CD8-positive, alpha-beta T cell (primary cell): ENCODE measurements at places on chromosomes 3 and 15. TPM values are rescaled to one million over a fixed set of nuclear protein-coding genes. Genes with fewer than 3 reads are reported as not detected.

- no peak for DNase-seq
Measured at GRCh38 chr3:172679599-172679998, 31.3 kb downstream of the NCEH1 start.

DNA sequence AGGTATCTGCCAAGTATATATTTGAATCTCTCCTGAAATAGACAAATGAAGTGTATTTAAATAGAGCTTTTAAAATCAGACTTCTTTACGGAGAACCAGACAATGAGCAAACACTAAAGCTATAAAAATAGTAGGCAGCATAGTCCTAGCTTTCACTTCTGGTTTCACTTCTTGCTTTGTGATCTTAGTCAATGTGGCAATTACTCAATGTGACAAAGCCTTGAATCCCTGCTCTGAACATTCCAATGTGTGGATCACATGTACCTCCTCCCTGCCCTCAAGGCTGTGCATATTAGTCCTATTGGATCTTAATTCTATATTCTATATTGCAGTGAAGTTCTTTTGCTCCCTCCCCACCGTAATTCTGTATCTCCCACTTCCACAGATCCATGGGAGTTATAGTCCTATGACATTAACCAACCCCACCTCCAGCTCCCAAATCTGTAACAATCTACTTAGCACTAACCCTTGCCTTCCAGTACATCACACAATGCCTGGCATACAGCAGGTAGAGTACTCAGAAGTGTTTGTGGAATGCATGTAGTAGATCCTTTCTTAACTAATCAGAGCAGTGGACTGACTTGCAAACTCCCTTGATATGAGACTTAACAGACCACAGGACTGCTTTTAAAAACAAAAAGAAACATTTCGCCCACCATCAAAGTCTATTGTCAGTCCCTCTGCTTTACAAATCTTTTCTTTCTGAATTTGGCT is 24.3 kb upstream of the CP start:
- no peak for DNase-seq

- DNase-seq, result no peak
Measured at GRCh38 chr3:149131589-149131988, 2.2 kb downstream of the HPS3 start.

DNA sequence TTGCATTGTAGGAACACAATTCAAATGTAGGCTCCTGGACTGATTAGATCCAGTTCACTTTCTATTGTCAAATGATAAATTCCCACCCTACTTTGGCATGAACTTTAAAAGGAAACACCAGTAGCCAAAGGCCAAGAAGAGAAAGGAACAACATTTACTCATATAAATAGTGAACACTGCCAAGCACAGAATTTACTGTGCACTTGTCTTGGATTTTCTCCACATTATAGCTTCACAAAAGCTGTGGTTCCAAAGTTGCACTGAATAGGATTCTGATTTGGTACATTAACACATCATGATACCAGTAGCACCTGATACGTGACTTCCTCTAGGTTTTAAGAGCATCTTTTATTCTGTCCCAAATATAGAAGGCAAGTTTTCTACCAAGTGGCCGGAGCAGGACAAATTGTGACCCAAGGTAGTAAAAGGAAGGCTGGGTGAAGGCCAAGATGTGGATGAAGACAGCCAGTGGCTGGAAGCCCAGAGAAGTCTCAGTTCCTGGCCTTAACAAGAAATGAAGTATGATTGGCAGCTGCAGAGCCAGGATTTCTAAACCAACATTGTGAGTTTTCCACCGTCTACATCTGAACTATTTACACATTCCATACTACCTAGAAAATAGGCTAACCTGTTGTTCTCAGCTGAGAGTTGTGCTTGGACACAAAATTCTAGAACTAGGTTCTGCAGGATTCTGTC is 206.7 kb downstream of the THRB start:
- DNase-seq, result no peak

DNA sequence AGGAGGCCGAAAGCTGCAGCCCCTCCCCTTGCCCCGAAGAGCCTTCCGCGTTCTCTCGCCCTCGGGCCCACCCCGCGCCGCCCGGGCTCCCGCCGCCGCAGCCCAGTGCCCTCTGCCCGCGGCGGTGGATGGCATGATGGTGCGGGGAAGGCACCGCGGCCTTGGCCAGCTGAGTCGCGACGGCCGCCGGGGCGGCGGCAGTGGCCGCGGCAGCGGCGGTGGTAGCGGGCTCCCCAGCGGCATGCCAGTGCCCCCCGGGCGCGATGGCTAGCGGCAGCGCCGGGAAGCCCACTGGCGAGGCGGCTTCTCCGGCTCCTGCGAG is 1.2 kb downstream of the TLNRD1 start:
- no peak for DNase-seq

DNA sequence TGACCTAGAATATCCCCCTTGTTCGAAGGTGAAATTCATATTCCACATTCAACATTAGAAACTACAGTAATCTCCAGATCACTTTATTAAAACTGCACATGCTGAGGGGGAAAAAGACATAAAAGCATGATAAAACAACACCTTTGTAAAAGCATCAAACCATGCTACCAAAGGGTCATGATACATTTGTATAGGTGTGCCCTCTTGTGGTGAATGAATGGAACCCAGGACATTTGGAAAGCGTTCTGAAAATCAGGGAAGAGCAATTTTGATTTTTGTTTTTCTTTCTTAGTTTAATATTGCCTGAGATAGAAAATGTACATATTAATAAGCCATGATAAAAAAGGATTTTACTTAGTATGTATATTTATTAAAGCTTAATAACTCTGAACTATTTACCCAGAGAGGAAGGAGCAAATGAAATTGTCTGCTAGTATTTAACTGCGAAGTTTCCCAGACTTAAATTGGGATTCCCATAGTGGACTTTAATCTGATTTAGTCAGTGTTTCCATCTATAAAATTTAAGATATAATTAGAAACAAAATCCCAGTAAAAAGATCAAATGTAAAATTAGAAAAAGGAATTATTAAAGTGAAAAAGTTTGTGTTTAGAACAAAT is 105.8 kb upstream of the ARL6 start:
- DNase-seq, result no peak

GRCh38 chr3:139353920-139354556 is 10.2 kb downstream of the MRPS22 start:
- DNase-seq, result no peak

GRCh38 chr3:172329070-172329469 is 119.2 kb downstream of the GHSR start:
- DNase-seq, result no peak

GRCh38 chr15:48603922-48604321 is 41.6 kb downstream of the FBN1 start:
- DNase-seq, result no peak

DNA sequence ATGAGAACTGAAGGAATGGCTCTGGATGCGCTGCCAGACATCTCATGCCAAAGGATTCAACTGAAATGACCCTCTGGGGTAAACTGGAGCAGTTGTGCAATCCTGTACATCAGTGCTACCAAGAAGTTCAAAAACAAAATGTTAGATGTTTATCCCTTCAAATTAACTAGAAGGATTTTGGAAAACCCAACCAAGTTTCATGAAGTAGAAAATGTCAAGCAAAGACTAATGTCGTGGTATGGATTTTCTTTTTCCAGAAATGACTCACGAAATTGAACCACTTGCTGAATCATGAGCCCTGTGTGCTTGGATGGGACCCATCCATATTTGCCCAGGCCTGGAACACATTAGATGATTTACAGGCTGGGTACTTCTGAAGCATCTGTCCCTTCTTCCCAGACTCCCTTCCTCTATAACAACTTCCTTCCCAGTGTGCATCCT is 101.6 kb downstream of the LRTM1 start:
- no peak for DNase-seq

GRCh38 chr3:10443272-10444109 is 61.9 kb downstream of the ATP2B2 start:
- DNase-seq, result no peak

DNA sequence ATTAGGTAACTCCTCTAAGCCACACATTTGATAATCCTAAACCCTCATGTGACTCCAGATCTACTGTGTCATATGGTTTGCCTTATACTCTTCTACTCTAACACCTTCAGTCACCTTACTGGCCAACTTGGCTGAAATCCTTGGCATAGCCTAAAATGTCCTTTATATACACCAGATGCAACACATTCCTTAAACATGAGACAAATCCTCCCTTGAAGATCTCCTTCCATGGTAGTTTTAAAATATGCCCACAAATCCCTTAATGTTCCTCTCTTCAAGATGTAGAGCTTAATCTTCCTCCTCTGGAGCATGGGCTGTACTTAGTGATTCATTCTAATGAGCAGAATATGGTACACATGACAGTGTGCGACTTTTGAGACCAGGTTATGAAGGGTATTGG is 238.9 kb downstream of the SUCLG2 start:
- DNase-seq, result no peak

DNA sequence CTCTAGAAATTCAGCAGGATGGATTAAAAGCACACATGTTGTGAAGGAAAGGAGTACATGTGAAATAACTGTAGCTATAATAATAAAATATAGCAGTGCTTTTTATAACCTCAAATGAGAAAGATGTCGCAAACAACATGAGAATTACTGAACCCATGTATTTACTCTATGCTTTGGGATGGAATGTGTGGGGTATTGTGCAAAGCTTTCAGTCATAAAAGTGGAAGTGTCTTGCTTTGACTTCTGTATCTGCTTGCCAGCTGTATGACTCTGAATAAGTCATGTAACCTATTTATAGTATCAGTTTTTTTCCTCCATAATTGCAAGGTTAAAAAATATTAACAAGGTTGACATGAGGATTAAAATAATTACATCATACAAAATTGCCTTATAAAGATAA is 519.3 kb upstream of the CADM2 start:
- DNase-seq, result no peak

GRCh38 chr3:149414557-149415231 is 37.2 kb upstream of the TM4SF1 start:
- DNase-seq, result no peak

GRCh38 chr3:125302932-125303331 is 72.2 kb downstream of the ZNF148 start:
- DNase-seq, result no peak

GRCh38 chr3:82802501-82802900 is 1041.1 kb upstream of the GBE1 start:
- DNase-seq, result no peak

- no peak for DNase-seq
Measured at GRCh38 chr3:169905404-169905803, 6.0 kb upstream of the SAMD7 start.

DNA sequence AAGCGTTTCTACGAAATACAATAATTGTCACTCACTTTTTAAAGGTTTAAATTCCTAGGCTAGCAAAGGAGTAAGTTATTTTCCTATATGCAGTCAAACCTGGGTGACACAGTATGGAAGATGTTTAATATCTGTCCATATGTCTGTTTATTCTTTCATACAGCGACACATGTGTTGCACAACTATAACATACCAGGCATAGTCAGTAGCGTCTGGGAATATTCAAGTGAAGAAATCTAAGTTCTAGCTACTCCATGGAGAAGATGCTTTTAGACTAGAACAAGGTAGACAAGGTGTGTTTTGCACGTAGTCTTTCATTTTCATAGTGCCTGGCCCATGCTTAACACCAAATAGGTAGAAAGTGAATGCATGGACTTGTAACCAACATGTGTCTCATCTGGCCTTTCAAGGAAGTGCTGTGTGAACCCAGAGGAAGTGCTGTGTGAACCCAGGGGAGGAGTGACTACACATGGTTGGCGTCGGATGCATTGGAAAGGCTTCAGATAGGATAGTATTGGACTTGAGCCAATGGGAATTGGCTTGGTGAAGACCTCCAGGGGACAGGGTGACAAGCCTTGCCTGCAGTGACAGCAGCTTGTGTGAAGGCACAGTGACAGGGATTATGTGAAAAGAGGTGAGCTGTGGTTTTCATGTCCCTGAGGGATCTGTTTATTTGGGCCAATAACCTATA is 267.0 kb downstream of the PTPRG start:
- no peak for DNase-seq

- no peak for DNase-seq
Measured at GRCh38 chr15:64686130-64686735, 89.2 kb downstream of the RBPMS2 start.

GRCh38 chr3:25130724-25131520 is 297.1 kb upstream of the RARB start:
- DNase-seq, result no peak

DNA sequence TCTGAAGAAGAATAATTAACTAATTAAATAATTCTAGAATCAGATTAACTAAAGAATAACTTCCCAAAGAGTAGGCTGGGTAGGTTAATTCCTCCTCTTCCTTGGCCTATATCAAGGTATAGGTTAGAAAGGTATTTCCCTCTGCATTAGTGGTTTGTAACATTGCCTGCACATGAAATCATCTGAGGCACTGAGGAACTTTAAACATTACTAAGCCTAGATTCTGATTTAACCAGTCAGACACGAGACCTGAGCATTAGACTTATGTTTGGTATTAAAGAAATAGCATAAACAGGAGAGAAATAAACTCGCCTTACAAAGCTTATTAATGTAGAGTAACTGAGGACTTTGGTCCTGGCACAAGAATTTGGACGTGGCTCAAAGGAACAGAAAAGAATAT is 84.2 kb downstream of the FGF7 start:
- no peak for DNase-seq

DNA sequence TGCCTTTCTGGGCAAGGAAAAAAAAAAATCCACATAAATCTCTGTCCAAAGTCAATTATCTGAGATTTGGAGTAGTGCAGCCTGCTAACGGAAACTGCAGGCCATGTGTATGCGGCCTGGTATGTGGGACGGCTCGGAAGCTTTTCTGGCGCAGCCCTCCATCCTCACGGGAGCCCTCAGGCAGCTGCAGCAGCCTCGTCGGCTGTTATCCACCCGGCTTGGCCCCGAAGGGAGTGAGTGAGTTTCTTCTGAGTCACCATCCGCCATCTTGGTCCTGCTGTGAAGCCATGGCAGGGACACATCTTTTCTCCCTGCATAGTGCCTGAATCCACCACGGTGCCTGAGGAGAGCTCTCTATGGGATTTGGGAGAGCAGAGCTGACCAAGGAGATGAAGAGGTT is 62.8 kb downstream of the POLR2M start:
- DNase-seq, result no peak

Gene SCAANT1
- not detected for total RNA-seq

Gene CDHR4
- 0.17 TPM for total RNA-seq

Gene ILDR1
- total RNA-seq, result not detected

Gene NEK10
- 0.22 TPM for total RNA-seq

Gene CHP1
- total RNA-seq, result 28.9 TPM

Gene FRMD5
- not detected for total RNA-seq

Gene GOLGA6D
- 0.14 TPM for total RNA-seq

Gene TP53BP1
- total RNA-seq, result 59.7 TPM

Gene MEX3B
- total RNA-seq, result 3.3 TPM

Gene CCR2
- 0.62 TPM for total RNA-seq

Gene CPN2
- not detected for total RNA-seq

Gene ANKRD63
- total RNA-seq, result not detected
